Stimulated activated CD8-positive, alpha-beta memory T cell treated with anti-CD3 and anti-CD28 coated beads, Interleukin-4, amount 100 ng/mL, for 1 hour (primary cell): ENCODE measurements at places on chromosomes 6 and 20.

- no peak for DNase-seq
Observed at GRCh38 chr6:255751-256083, 36.6 kb upstream of the DUSP22 start.

DNA sequence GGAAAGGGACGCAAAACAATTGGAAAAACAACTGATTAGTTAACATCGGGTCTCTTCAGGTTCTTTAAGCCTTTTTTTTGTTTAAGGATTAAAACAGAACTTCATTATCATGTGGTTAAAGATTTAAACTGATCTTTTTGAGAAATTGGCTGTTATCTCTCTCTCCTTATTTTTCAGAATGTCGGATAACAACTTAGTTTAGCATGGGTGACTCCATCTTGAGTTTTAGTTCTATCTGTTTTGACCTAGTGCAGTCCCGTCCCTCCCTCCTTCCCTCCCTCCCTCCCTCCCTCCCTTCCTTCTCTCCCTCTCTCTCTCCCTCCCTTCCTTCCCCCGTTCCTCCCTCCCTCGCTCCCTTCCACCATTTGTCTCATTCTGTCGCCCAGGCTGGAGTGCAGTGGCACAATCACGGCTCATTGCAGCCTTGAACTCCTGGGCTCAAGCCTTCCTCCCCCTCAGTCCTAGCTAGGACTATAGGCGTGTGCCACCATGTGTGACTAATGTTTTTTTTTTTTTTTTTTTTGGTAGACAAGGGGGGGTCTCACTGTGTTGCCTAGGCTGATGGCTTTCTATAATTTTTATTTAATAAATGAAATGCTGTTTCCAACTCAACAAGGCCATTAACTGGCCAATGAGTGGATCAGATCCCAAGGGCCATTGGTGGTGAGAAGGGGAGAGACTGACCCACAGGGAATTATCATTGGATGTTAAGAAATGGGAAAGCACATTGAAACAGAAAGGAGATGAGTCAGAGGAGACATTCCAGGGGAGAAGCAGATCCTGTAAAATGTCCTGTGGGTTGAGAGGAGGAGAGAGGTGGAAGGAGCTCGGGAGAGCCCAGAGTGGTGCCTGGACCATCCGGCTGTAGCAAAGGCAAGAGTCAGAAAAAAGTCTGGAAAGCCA, 13.6 kb downstream of the BAK1 start:
- no peak for DNase-seq

DNA sequence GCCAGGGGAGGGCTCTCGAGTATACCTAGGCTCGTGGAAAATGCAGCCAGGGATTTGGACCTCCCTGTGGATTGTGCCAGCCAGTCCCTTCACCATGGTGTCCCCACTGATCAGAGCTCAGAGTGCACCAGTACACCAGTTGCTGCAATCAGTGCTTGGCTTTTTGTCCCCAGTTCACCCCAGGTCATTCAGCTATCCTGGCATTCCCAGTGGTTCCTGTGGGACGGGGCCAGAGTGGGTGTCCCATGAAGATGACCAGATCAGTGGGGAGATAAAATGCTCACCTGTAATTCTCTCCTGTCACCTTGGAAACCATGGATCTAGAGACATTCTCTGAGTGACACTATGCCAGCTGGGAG, 23.8 kb downstream of the MAS1 start:
- no peak for DNase-seq

GRCh38 chr6:32069878-32070515, 31.8 kb downstream of the CYP21A2 start:
- no peak for DNase-seq

- no peak for DNase-seq
Observed at GRCh38 chr20:47612670-47613069, 111.0 kb downstream of the NCOA3 start.

GRCh38 chr6:167546611-167547327, 221.9 kb downstream of the TTLL2 start:
- no peak for DNase-seq

DNA sequence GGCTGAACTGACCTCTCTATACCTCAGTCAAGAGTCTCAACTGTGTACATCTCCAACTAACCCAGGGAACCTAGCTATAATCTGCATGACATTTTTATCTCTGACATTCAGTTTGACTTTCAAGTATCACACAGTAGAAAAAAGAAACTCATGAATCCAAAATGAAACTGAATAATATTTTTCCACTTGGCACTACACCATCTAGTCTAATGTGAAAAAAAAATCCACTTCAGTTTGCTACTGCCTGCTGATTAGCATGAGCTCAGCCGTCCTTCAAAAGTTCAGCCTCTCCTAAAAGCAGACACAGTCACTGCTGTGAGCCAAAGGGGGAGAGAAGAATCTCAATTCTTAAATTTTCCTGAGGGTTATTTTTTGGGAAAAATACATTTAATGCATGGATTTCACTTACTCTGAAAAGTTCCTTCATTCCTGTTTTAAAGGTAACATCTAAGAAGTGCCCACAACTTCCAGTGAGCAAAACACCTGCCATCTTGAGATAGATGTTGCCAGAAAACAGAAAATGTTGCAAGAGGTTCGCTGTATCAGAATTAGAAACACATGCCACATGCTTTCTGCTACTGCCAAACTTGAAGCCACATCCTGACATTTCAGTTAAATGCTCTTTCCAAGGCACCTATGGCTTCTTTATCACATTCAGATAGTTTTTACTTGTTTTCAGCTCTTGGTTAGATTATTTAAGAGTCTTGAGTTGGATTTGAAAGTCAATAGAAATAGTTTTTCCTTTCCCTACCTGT, 95.4 kb downstream of the MKKS start:
- no peak for DNase-seq

DNA sequence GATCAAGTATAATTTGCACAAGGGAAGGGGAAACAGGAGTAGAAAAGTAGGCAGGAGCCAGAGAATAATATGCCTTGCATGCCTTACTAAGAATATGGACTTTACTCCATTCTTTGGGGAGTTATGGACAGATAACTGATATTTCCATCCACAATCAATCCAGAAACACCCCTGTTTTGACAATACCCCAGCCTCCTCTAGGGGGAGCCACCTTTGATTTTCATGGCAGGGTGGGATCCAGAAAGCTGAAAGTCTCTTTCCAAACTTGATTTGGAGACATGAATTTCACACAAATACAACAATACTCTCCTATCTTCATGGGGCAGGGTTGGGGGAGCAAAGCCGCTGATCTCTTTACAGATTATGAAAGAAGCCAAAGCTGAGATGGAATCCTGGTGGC, 404.1 kb downstream of the FOXA2 start:
- DNase-seq = no peak

DNA sequence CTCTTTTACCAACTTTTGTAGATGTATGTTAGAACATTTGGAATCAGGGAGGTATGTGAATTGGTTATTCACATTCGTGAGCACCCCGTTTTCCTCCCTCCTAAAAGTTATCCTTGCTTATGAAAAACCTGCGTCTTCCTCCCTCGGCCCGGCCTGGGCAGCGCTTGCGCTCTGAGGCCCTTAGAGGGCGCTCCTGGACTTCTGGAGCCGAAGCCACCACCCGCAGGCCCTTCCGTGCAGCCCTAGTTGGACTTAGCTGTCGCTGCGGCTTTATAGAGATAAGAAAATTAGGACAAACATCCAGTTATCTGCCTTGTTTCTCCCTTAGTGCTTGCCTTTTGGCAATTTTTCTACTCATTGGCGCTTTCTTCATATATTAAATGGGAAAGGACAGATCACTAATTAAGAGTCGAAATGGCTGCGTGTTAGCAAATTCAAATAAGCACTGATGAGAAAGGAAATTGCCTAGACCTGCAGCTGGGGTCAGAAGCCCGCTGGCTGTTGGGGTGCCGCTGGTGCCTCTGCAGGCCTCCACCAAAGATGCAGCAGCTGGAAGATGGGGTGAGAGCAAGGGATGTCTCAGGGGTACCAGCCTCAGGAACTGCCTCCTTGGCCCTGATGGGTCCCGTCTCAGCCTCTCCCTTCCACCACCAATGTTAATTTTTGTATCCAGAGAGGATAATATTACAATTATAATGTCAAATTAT, 5.2 kb downstream of the FNDC1 start:
- DNase-seq = peak; percentile 21

DNA sequence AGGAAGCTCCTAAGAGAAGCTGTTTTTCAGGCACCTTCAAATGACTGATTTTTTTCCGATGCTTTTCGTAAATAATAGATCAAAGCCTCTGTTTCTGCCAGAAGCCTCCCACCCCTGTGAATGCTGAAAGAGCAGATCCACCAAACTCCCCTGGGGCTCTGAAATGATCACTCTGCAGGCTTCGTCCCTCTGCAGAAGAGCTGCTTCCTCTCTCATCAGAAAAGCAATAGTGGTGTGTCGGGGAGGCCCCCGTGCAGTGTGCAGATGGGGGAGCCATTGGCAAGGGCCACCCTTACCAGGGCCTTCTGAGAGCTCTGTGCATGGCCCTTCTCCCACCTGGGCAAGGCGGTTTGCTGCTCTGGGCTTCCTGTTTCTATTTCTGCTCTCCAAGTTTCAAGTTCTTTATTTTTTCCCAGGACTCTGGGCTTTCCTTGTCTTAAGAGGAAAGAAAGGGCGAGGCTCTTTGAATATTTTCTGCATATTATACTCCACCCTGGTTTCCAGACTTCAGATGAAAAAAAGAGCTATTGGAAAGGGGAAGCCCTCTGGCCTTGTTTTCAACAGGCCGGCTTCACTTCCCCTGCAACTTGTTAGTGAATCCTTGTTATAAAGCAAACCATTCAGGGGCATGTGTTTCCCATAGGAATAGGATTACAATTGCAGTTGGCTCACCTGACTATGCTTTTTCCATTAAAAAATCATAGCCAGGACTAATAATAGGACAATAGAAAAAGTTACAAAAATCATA, 155.2 kb downstream of the TTLL2 start:
- DNase-seq = no peak

GRCh38 chr6:106787327-106788196, 158.2 kb downstream of the QRSL1 start:
- no peak for DNase-seq

DNA sequence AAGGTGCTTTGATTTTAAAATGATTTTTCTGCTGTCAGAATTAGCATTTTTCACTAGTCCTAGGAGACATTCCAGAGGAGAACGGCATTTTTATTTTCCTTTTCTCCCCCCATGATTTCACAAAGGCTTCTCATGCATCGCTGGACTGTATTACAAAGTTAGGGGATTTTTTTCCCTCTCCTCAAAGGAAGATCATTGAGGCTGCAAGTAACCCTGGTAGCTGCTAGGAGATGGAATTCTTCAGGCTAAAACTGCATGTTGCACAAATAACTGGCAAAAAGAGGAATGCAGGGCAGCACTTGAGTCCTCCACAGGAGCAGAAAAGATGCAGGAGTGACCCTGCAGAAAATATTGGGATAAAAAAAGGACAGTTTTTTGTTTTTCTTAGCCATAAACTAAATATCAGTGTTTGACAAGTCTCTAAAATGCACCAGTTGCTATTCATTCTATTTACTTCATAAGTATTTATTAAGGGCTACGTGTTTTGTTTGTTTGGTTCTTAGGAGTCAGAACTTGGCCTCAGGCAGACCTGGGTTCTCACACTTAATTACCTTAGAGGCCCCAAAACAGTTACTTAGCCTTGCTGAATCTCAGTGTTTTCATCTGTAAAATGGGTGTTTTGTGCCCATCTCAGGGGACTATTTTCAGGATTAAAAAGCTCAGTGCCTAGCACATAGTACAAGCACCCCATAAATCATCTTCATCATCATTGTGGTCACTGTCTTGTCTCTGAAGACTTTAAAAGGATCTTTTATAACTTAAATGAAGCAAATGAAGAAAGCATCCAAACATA, 144.5 kb upstream of the ID4 start:
- no peak for DNase-seq

- no peak for DNase-seq
Observed at GRCh38 chr6:31922942-31923341, 4.6 kb upstream of the C2 start.

- DNase-seq = no peak
Observed at GRCh38 chr6:6927521-6928361, 180.0 kb upstream of the RREB1 start.

GRCh38 chr6:137162692-137163306, 10.6 kb downstream of the IL22RA2 start:
- DNase-seq = no peak

- DNase-seq = no peak
Observed at GRCh38 chr20:60294632-60295031, 336.4 kb downstream of the CDH26 start.
